ENCODE measurements at places on chromosomes 7 and 10.

DNA sequence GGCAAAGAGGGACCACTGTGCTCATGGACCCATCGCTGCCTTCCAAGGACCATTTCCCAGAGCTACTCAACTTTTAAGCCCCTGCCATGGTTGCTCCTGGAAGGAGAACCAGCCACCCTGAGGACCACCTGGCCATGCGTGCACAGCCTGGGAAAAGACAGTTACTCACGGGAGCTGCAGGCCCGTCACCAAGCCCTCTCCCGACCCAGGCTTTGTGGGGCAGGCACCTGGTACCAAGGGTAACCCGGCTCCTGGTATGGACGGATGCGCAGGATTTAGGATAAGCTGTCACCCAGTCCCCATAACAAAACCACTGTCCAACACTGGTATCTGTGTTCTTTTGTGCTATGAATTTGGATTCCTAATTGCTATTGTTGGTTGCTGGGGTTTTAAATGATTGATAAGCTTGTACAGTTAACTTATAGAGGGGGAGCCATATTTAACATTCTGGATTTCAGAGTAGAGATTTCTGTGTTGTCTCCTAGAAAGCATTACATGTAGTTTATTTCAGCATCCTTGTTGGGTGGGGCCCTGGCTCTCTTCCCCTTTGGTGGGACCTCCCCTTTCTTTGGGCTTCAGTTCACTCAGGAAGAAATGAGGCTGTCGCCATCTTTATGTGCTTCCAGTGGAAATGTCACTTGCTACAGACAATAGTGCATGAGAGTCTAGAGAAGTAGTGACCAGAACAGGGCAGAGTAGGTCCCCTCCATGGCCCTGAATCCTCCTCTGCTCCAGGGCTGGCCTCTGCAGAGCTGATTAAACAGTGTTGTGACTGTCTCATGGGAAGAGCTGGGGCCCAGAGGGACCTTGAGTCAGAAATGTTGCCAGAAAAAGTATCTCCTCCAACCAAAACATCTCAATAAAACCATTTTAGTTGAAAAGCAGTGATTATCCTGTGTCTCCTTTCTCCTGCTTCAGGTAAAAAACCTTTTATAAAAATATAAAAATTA lies 19.4 kb downstream of the LAT2 start:
- DNase-seq = no peak

- DNase-seq = no peak
These were observed 41.6 kb downstream of the TCERG1L start for GRCh38 chr10:131269776-131270460.

GRCh38 chr7:88347517-88347916 lies 40.8 kb upstream of the STEAP4 start:
- no peak for DNase-seq

GRCh38 chr10:51487576-51487975 lies 211.8 kb downstream of the CSTF2T start:
- DNase-seq = no peak

- DNase-seq = no peak
These were observed 39.2 kb upstream of the MBL2 start for GRCh38 chr10:52811776-52812175.

DNA sequence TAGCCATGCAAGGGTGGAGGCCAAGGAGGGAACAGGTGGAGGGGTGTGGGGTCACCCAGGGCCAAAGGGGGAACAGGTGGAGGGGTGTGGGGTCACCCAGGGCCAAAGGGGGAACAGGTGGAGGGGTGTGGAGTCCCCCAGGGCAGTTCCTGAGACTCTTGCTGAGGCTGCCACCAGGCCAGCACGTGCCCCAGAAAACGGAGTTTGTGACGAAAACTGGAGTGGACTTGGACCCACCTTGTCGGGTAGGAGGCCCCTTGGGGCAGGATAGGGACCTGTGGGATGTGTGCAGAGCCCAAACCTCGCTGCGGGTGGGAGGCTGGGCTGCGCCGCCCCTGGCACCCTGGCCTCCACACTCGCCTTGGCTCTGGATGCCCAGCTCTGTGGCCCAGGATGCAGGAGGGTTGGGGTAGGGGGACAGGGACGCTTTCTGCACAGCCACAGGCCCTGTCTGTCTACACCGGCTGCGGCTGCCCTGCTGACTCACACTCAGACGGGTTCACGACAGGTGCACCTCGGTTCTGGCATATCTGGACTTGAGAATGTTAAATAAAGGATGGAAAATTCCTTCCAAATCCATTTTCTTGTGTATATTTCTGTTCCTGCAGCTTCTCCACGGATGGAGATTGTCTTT lies 562 bp upstream of the ADGRA1 start:
- no peak for DNase-seq

DNA sequence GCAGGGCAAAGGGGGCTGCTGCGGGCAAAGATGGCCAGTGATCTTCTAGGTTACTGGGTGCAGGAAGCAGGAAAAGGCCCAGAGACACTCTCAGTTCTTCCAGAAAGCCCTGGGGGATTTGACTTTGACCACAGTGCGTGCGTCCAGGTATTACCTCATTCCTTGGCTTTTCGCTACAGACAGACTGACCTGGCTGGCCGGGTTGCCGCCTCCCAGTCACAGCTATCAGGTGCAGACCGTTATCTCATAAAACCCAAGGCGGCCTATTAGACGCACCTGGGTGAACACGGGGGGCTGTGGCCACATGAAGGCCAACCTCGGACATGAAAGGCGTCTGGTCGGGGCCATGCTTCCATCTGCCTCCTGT lies 80.3 kb downstream of the FOXL3 start:
- DNase-seq = no peak

DNA sequence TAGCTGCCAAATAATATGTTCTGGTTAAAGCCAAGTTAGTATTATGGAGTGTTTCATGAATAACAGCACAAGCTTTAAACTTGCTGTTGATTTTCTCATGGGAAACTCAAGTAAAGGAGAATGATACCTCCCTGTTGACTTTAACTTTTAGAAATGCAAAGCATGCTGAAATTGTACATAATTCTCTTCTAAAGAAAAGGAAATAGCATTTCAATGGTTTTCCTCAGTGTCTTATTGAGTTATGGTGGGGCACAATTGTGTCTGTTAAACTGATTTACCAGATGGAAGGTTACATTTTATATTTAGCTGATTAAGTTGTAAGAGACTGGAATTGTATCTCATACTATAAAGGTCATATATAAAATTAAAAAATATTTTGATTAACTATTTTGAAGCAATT lies 119.3 kb downstream of the HDAC9 start:
- no peak for DNase-seq

DNA sequence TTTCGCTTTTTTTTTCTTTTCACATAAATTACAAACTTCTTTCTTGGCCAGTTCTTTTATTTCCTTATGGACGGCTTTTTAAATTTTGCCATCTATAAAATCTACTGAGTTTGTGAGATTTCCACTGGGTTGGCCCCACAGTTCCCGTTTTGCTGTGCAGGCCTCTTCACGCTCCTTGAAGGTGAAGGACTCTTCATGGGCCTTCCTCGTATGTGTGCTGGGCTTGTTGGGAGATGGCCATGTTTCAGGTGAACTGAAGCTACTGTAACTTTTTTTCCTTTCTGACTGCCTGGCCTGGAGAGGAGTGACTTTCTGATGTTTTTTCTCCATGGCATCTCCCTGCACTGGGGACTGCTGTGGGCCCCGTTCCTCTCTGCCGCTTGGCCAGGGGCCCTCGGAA lies 262.4 kb downstream of the COBL start:
- no peak for DNase-seq

GRCh38 chr7:37826825-37827224 lies 21.6 kb upstream of the NME8 start:
- no peak for DNase-seq

GRCh38 chr7:126856691-126857291 lies 395.9 kb downstream of the GRM8 start:
- peak; percentile 22 for DNase-seq

DNA sequence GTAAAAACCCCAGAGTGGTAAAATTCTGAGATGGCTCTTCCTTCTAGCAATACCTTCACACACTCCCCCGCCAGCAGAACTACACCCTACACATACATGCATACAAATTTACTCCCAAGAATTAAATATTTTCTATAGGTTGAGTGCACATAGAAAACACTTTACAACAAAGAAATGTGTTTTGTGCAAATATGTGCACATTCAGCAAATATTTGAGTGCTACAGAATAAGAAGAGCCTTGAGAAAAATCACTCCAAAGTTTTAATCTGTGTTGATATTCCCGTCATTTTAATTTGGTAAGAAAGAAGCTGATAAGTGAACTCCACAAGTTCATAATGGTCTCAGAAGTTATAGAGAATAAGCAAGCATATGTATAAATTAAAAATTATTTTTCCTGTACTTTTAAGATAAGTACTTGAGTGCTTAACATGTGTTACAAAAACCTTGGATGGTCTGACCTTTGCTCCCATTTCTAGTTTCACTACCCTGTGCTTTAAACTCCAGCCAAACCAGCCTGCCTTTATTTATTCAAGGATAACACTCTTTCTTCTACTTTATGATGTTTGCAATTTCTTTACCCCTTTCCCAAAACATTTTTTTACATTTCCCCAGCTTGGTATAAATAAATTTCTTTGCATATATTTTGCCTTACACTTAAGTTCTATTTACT lies 733.5 kb upstream of the LRRTM3 start:
- no peak for DNase-seq

DNA sequence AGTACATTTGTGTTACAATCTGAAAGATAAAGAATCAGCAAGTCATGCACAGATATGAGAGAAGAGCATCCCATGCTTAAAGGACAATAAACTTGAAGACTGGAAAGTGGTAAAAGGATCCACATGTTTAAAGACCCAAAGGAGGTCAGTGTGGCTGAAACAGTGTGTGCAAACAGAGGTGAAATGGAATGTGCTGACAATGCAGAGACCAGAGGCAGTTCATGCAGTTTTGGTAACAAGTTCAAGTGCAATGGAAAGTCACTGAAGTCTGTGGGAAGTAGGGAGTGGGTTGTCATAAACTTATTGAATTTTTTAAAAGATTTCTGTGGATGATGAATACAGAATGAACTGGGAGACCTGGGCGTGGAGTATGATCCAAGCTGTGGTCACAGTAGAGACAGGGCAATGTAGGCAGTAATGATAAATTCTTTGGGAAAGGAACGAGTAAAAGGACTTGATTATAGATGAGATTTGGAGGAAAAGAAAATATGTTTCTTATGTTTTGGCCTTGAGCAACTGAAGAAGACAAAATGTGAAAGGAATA lies 408.0 kb downstream of the HGF start:
- DNase-seq = no peak

GRCh38 chr10:67250686-67251085 lies 324.9 kb downstream of the LRRTM3 start:
- no peak for DNase-seq

GRCh38 chr10:132807621-132808049 lies 21.7 kb upstream of the NKX6-2 start:
- no peak for DNase-seq

- DNase-seq = no peak
These were observed 343.4 kb downstream of the PRPF18 start for GRCh38 chr10:13930120-13930519.

DNA sequence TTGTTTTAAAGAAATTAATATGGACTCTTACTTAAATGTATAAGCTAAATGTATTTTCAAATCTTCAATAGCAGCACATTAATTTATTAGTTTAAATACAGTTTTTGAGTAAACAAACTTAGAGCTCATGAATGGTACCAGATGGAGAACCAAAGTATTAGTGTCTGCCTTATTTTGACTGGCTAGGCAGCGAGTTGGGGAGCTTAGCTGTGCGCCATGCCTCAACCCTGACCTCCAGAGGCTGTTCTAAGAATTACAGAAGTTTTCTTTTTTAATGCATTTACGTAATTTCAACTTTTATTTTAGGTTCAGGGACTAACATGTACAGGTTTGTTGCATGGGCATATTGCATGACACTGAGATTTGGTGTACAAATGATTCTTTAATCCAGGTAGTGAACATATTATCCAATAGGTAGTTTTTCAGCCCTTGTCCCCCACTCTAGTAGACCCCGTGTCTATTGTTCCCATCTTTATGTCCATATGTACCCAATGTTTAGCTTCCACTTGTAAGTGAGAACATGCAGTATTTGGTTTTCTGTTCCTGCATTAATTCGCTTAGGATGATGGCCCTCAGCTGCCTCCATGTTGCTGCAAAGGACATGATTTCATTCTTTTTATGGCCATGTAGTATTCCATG lies 166.8 kb downstream of the IQUB start:
- DNase-seq = no peak

GRCh38 chr7:20240080-20240926 lies 23.1 kb upstream of the MACC1 start:
- DNase-seq = no peak

GRCh38 chr7:91949221-91950009 lies 8.8 kb downstream of the AKAP9 start:
- peak; percentile 43 for DNase-seq

DNA sequence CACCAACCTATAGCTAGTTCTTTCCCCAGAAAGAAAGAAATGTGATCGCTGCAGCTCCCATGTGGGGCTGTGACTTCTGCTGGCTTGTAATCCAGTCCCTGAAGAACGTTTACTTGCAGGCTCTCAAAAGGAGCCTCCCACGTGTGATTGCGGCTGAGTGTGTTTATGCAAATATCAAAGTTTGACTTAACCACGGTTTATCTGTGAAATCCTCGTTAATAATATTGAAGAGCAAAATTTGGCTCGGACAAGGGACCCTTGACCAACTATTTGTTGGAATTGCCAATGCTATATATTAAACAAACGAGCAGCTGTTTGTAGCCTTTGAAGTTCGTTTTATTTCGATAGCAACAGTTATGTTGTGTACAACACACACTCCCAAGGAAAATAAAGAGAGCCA lies 470.1 kb upstream of the NRP1 start:
- DNase-seq = no peak

DNA sequence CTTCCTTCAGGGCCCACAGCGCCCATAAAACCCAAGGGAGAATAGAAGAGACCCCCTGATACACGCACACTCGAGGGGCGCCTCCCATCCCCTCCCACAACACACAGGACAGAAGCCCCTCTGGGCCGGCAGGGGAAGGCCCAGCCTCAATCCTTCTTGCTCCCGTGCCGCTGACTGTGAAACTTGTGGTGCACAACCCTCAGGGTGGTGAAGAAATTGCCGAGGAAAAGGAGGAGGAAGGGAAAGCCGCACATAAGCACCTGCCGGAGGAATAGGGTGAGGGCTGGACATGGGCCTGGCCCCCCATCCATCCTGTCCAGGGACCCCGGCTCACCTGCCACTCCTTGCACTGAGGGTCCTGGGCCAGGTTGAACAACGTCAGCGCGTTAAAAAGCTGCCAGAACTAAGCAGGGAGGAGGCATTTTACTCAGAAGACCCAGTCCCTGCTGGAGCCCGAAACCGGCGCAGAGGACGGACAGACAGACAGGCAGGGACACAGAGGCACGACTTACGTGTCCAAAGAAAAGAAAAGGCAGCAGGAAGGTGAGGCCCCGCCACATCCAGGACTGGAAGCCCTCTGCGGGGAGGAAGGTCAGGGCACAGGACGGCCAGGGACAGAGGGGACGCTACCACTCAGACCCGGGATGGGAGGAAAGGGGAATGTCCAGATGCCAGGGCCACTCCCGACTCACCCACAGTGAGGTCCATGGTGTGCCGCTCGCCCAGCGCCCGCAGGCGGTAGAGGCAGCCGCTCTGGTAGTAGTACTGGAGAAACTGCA lies 7.2 kb downstream of the TMEM120A start:
- DNase-seq = no peak

DNA sequence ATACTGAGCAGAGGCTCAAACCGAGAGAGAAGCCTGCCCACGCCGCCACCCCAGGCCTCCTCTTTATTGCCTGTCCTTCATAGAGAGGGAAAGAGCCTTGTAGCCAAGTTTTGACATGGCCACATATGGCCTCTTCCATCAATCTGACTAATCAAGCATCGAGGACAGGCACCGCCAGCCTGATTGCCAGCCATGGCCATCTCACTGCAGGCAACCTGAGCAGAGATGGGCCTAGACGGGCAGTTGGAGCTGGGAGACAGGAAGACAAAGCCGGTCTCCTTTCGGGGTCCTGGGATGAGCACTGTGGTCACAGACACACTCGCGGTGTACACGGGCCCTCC lies 67.2 kb downstream of the EBF3 start:
- DNase-seq = no peak
